Mesenteric fat pad (tissue), 1 donor: ENCODE measurements at places on chromosomes 5 and 9. TPM values are rescaled to one million over a fixed set of nuclear protein-coding genes. Genes with fewer than 3 reads are reported as not detected.

DNA sequence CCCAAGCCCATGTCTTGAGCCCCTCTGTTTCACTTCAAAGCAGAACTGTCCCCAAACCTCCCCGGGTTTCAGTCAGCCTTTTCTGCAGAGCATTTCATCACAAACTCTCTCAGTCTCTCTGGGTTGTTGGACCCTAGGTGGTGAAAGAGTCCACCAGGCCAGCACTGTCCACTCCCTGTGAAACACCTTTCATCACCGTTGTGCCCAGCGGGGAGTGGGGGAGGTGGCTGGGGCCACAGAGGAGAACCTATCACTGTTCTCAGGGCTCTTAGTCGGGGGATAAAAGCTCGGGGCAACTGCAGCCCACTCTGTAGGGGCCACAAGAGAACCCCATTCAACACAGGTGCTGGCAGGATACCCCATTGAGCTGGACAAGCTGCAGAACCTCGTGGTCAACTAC, 5.4 kb upstream of the RABL6 start:
- DNase-seq = no peak

- DNase-seq = no peak
Observed at GRCh38 chr9:76082057-76082456, 191.6 kb downstream of the PCSK5 start.

The GNA14 gene
- total RNA-seq = 4.8 TPM

DNA sequence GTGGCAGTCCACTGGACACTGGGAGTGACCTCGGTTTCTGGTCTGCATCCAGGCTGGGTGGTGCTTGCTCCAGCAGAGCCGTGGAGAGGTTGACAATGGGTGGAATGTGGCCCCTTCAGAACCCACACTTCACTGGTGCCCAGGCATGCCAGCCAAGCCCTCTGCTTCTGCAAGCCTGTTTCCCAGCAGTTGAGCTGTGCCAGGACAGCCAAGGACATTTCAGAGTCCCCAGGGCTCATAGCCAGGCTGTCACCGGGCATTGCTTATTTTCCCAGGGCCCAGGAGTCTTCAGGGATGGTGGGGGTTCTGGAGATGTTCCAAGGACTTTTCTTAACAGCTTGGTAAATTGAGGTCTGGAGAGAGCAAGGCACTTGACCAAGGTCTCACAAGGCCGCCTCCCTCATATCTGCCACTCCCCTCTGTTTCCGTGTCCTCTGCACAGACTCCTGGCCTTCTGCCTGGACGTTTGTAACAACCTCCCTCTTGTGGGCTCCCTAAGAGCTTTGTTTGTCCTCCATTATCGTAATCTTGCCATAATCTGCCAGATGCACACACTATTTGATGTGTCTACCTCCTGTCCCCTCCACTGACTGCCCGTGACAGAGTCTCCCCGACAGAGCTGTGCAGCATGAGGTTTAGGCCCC, 3.8 kb upstream of the NDST1 start:
- no peak for DNase-seq

GRCh38 chr9:71647094-71647591, 121.2 kb downstream of the CEMIP2 start:
- no peak for DNase-seq

The FABP6 gene
- total RNA-seq = not detected

The PCDHB12 gene
- total RNA-seq = 3.3 TPM

GRCh38 chr5:157222506-157223230, 42.0 kb downstream of the ITK start:
- no peak for DNase-seq

The SLC34A3 gene
- not detected for total RNA-seq

- DNase-seq = peak; percentile 88
Observed at GRCh38 chr5:180126716-180127681, 55.4 kb upstream of the RNF130 start.

The NKD2 gene
- 17.1 TPM for total RNA-seq

DNA sequence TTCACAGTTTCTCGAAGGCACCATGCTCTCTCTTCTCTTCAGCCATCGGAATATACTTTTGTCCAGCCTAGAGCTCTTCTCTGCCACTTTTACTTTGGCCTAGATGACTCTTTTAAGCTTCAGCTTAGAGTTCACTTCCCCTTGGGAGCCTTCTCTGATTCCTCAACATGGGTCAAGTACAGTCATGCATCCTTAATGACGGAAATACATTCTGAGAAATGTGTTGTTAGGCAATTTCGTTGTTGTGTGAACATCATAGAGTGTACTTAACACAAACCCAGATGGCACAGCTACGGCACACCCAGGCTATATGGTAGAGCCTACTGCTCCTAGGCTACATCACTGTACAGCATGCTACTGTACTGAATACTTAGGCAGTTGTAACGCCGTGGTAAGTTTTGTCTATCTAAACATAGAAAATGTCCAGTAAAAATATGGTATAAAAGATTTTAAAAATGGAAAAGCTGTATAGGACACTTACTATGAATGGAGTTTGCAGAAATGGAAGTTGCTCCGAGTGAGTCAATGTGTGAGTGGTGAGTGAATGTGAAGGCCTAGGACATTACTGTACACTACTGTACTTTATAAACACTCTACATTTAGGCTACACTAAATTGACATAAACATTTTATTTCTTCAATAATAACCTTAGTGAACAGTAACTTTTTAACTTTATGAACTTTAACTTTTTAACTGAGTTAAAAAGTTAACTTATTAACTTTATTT, 15.1 kb upstream of the TNFSF15 start:
- no peak for DNase-seq

The PDZD2 gene
- total RNA-seq = 58.5 TPM

DNA sequence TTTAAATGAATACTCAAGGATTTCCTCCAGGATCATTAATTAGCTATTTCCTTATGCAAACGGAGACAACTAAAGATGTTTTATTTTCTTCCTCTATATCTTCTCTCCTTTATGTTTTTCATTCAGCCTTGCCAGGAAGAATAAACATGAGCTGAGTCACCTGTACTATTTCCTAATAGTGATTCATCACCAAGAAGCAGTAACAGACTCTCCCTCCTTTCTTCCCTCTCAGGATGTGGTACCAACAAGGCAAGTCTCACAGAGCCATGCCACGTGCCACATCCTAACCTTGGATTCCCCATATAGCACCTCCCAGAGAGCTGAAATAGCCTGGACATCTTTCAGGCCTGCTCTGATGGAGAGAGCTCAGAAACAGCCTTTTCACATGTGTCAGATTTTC, 758.6 kb upstream of the DMAC1 start:
- DNase-seq = no peak

- DNase-seq = no peak
Observed at GRCh38 chr5:132029609-132030330, 18.3 kb upstream of the ACSL6 start.

GRCh38 chr9:113851873-113852272, 24.2 kb upstream of the ZNF618 start:
- DNase-seq = no peak

DNA sequence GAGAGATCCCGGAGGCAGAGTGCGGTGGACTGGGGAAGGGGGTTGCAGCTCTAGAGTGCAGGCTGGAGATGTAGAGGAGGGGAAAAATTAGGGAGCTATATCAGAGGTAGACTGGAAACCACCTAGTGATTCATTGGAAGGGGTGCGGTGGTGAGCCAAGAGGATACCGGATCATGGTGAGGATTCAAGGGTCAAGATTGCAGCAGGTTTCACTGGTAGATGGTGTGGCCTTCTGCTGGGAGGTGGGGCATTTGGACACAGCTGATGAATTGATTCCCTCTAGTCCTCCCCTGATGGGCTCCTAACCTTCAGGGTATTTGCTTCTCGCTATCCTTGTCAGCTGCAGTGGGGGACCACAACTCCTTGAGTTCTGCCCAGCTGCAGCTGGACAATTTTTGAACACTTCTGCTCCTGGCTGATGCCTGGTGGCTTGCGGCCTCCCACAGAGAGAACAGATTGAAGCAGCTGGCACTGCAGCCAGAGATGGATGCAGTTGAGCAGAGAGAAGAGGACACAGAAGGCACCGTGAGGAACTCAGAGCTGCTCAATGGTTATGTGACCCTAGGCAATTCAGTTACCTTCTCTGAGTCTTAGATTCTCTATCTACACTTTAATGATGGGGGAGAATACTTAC, 134.4 kb upstream of the ABCA1 start:
- no peak for DNase-seq

- DNase-seq = no peak
Observed at GRCh38 chr9:9892217-9892616, 720.6 kb downstream of the PTPRD start.

The OLFML2A gene
- total RNA-seq = 10.7 TPM

DNA sequence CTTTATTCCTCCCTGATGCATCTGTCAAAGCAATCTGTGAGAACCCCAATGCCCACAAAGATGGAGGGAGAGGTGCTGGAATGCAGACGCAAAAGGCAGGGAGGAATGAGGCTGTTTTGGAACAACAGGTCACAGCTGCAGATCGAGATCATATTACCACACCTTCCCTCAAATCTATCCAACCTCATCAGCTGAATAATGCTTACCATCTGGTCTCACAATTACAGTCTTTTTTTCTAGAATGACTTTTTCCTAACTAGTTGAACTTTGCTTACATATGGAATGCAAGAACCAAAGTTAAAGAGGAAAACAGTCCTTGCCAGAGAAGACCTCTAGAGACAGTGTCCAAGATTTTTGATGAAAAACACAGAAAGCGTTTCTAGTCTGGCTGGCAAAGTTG, 158.1 kb downstream of the LPAR1 start:
- DNase-seq = no peak

DNA sequence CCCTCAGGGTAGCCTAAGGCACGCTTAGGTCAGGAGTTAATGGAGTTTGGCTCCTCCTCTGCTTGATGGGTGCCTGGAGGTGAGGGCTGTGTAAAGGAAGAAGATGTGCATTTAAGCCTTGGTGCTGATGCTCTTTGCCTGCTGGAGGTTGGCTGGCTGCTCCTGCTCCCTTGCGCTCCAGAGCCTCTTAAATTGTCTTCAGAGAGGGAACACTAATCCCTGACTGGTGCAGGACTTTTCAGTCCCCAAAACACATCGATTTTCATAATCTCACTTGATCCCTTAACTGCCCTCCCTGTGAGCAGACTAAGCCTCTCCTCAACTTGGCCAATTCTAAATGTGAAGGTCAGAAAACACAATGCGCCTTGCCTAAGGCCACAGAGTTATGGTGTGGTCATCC, 16.2 kb upstream of the TCOF1 start:
- DNase-seq = no peak

The NUTM2G gene
- total RNA-seq = not detected

The WDR70 gene
- 26.5 TPM for total RNA-seq

GRCh38 chr9:131138676-131139075, 13.3 kb downstream of the NUP214 start:
- DNase-seq = no peak

GRCh38 chr5:149448831-149449714, 70.0 kb upstream of the IL17B start:
- DNase-seq = no peak

The SUSD3 gene
- 2.0 TPM for total RNA-seq

The PDGFRB gene
- total RNA-seq = 201 TPM

DNA sequence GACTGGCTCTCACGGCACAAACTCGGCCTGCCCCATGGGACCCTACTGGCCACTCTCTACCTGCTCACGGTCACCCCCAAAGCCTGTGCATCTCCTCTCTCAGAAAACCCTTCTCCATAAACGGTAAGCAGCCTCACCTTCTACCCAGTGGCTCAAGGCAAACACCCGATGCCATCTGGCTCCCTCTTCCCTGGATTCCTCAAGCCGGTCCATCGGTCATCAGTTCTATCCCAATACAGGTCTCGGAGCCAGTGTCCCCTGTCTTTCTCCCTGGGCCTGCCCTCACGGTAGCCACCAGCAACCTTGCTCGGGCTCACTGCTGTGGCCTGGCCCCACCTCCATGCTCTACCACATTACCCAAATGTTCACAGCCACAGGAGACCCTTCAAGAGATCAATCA, 134.1 kb downstream of the ROR2 start:
- DNase-seq = peak; percentile 73

The ARAP3 gene
- 24.2 TPM for total RNA-seq

GRCh38 chr5:107372723-107373450, 297.9 kb downstream of the EFNA5 start:
- DNase-seq = no peak

DNA sequence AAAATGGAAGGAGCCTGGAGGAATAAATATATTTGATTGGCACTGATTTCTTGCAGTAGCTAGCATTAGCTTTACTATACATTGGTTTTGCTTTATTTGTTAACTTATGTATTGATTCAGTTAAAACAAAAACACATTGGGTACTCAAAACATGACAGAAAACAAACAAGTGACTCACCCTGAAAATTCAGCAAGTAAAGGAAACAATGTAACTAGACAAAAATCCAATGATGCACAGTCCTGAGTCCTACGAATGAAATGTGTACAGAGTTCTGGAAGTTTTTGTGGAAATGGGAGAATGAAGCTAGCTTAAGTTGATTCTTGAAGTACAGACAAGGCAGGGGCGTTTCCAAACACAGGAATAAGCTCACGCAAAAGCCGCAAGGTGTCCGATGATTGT, 175.0 kb downstream of the ELAVL2 start:
- DNase-seq = no peak

The PCDHGA12 gene
- total RNA-seq = 4.6 TPM

The SPINK13 gene
- not detected for total RNA-seq

GRCh38 chr5:81021951-81022687, 62.0 kb downstream of the RASGRF2 start:
- DNase-seq = no peak
